NCI-H2081 treated with DMSO at 0.1 percent for 48 hours (cell line): ENCODE measurements at places on chromosomes 16 and 17.
A peak's percentile ranks its signal among the peaks of the same experiment; 100 is the strongest.

DNA sequence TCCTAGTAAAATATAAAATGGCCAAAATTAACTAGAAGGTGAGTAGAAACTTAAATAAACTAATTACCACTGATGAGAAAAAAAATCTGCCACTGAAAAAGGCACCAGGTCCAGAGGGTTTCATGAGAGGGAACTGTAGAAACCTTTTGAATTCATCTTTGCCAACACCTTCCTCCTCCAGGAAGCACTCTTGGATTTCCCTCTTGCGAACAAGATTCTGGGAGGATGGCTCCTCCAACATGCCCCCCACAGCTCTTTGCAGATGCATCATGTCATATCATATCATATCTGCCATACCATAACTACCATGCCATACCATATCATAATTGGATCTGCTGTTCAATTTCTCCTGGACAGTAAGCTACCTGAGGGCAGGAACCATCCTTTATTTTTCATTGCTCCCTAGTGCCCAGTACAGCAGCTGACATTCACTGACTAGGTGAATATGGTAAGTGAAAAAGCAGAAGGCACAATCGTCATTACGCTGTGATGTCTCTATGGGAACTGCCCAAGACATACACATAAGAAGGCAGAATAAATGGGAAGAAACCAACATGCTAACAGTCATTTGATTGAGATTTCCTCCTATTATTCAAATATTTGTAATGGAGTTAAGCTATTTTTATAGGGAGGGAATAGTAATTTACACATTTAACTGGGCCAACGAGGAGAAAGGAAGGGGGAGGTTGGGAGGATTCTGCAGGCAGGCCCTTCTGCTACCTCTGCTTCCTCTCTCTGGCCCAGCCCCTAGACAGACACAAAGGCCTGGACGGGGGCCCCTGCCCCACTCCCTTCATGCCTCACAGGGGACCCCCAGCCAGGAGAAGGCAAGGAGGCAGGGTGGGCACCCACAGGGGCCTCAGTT lies 110.1 kb upstream of the SMURF2 start:
- no peak for DNase-seq

DNA sequence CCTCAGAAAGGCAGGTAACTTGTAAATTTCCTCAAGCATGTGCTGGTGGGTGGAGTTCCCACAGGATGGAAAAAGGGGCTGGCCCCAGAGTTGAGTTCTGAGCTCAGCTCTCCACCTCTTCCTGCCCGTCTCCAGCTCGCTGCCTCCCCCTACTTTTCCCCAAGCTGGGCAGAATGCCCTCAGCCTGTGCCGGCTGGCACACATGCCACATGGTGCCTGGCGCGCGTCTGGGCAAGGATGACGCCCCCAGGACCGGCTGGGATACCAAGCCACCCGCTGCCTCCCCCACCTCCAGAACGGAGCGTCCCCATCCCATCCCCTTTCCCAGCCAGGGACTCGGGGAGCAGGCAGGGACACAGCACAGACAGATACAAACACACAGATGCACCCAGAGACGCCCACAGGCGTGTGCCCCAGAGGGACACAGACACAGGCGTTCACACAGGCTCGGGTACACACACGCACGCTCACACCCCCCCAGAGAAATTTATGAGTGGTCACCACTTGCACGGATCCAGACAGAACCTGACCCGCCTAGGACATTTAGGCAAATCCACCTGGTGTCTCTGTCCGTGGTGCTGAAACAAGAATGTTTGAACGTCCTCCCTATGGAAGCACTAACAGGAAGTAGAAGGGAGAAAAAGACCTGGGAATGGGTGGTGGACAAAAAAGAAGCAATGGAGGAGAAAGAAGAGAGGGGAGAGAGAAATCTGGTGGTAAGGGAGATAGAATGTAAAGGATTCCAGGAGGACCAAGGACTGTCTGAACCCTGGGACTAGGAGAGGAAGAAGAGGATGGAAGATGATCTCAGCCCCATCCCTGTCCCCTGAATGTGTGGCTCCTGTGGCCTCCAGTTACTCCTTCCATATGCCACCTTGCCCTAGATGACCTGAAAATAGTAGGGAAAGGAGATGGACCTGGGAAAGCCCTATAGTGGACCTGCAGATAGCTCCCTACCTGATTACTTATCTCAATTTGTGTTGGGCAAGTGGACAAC lies 15.5 kb downstream of the NEUROD2 start:
- peak; percentile 50 for DNase-seq

DNA sequence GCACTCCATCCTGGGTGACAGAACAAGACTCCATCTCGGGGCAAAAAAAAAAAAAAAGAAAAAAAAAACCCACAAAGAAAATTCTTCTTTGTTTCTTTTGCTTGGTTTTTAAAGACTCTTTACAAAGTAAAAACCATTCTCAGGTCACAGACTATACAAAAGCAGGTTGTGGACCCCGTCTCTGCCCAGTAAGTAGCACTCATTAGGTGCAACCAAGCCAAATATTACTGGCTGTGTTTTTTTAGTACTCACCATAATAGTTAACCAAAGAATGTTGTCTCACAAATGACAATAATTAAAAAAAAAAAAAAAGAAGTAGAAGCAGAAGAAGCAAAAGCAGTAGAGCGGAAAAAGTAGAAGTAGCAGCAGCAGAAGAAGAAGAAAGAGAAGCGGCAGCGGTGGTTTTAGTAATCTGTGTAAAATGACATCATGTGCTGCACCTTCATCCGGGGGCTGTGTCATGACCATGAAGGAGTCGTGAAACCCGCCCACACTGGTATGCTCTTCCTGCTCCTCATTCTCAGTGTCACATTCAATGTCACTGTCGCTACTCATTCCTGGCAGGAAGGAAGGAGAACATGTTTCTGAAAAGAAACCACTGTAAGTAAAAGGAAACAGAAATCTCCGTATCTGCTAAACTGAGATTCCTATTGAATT lies 105.4 kb downstream of the TRIM37 start:
- DNase-seq = no peak

DNA sequence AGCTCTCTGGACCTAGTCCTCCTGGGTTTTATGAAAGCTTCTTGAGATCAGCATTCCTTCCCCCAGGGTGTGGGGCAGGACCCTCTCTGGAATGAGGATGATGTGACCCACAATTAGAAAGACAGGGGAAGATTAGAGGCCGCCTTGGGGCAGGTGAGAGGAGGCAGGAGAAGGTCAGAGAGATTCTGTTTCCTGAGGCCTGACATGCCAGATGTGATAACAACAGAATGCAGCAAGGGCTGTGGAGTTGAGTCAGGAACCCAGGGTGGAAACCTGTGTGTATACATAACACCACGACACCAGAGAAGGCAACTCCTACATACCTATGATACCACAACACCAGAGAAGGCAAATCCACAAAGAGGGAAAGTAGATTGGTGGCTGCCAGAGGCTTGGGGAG lies 5.4 kb upstream of the SLC5A10 start:
- no peak for DNase-seq

DNA sequence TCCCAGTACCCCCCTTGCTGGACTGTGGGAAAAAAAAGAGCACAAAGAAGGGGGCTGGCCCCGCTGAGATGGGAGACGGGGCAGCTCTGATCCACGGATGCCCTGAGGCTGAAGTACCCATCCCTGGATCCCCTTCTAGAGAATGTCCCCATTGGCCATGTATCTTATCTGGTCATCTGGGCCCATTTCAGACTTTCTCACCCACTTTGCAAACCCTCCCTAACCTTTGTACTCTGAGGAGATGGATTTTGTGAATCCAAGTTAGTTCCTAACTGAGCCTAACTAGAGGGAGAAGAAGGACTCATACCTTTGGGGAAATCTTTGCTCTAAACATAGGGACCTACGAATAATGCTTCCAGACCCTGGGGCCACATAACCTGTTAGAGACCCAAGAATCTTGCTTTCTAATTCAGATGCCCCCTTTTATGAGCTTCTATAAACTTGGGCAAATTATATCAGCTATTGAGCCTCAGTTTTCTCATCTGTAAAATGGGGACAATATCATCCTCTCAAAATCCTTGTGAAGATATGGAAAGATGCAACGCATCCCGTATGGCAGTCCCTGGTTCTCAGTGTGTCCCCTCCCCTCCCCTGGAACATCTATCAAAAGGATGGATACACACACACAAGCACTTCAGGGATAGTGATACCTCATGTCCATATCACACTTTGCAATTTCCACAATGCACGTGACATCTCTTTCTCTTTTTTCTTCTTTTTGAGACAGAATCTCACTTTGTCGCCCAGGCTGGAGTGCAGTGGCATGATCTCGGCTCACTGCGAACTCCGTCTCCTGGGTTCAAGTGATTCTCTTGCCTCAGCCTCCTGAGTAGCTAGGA lies 16.8 kb upstream of the FZD2 start:
- DNase-seq = no peak

DNA sequence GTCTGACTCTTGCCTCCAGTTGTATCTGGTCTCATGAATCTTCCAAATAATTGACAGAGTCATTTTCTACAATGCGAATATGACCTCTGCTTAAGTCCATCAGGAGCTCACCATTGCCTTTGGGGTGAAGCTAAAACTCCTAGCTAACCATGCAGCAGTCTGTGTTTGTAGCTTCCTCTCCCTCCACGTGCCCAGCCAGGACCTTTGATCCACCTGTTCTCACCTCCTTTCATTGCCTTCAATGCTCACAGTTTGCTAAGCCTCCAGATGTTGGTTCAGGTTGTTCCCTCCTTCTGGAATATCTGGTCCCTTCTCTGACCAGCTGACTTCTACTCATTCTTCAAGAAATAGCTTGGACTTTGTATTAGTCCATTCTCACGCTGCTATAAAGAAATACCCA lies 23.0 kb downstream of the BMERB1 start:
- DNase-seq = no peak

GRCh38 chr16:85943711-85944110 lies 44.7 kb downstream of the IRF8 start:
- DNase-seq = no peak

DNA sequence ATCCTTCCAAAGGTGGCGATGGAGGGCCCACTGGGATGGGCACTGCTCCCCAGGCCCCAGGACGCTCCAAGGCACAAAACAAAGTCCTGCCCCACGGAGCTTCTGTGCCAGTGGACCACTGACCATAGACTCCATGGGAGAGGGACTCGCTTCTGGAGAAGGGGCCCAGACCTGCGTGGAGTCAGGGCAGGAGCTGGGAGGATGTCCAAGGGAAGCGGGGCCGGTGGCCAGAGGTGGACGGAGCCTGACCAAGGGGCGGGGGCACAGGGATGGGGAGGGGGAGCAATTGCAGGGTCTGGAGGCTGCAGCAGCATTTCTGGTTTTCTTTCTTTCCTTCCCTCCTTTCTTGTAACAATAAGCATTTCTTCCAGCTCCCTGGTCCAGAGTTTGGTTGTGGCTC lies 14.1 kb downstream of the KCNJ12 start:
- DNase-seq = no peak

DNA sequence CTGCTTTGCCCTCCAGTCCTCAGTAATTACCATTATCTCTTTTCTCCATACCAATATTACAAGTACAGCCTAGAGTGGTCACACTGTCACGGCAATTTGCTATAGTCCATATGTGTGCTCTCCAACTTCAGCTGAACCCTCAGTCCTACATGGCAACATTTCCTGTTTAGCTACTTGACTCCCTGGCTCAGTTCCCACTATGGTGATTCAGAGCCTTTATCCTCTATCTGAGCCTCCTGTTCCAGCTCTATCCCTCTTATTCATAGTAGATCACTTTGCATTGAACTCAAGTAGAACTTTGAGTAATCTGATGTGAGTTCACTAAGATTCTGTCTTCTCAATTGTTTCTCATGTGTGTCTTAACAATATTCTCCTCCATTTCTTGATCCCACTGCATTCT lies 43.7 kb upstream of the GOSR1 start:
- no peak for DNase-seq

DNA sequence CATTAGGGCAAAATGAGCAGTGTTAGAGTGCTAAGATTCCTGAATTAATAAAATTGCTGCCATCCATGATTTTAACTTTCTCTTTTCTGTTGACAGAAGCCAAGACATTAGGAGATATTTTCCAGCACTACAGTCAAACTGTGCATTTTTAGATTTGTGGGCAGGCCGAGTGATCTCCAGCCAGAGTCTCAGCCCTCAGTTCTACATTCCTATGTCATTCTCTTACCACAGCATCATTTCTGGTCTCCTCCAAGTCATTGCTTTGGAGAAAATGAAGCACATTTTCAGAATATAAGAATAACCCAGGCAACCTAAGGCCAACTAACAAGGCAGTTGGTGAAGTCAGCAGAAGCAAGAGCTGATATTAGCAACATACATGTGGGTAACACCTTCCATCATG lies 74.6 kb upstream of the NUDT7 start:
- DNase-seq = no peak

- no peak for DNase-seq
Measured at GRCh38 chr16:77801817-77802216, 13.5 kb downstream of the VAT1L start.

GRCh38 chr17:37562016-37562745 lies 47.0 kb downstream of the SYNRG start:
- DNase-seq = no peak

DNA sequence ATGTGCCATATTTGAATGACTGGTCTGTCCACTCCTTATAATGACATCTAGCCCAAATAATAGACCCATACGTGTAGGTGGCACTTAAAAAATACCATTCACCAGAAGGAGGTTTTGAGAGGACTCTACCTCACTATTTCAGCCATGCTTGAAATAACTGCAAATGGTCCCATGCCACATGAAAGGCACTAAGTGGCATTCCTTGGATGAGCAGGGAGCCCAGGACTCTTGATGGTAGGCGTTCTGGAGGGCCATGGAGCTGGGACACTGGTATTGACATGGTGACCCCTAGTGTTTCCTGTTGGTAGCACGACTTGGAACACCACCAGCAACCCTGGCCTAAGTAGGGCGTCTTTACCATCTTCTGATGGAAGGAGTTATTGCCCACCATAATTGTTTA lies 148.7 kb upstream of the ZFHX3 start:
- DNase-seq = no peak

DNA sequence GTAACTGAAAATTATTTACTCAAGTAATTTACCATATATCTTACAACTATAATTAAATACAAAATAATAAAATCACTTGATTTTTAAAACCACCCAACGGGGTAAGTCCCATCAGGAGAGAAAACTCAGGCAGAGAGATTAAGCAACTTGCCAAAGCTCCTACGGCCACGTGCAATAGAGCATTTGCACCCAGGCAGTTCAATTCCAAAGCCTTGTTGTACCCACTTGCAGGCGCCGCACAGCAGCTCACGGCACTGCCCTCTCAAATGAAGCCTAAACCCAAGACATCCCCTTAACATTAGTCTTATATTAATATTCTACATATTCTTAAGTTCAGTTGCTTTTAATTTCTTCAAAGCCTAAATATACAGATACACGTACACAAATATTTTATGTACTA lies 75.7 kb downstream of the SPAG9 start:
- DNase-seq = no peak

- DNase-seq = no peak
Measured at GRCh38 chr17:79975498-79976134, 60.1 kb downstream of the TBC1D16 start.

DNA sequence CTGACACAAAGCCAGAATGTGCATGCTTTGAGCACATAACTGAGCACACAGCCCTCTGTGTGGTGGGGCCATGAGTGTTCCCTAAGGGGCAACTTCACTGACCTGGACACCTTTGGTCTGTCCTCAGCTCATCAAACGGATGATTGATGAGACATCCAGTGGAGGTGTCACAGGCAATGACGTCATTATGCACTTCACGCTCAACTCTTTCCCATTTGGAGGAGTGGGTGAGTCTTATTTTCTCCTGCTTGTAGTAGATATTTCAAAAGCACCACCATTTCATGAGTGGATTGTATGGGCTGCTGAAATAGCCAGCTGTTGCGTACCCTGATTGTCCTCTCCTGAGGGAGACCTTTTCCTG lies 16.2 kb downstream of the ALDH3A2 start:
- no peak for DNase-seq
